ENCODE measurements at places on chromosomes 7 and 10.

- no peaks in the 10 kb centered on the region for H3K27me3 ChIP-seq
- no peak overlapping the region for H3K4me3 ChIP-seq
- no peaks in the 10 kb centered on the region for H3K4me1 ChIP-seq
- no peaks in the 10 kb centered on the region for H3K36me3 ChIP-seq
Observed at GRCh38 chr7:2779051-2779450, 65.1 kb downstream of the GNA12 start.

GRCh38 chr10:94131885-94132284 is 138.2 kb downstream of the PLCE1 start:
- no peak overlapping the region for H3K4me3 ChIP-seq
- no peak overlapping the region for H3K27ac ChIP-seq
- peaks cover 24% of the 10 kb centered on the region for H3K4me1 ChIP-seq
- no peaks in the 10 kb centered on the region for H3K27me3 ChIP-seq
- H3K36me3 ChIP-seq = peaks cover 7% of the 10 kb centered on the region

DNA sequence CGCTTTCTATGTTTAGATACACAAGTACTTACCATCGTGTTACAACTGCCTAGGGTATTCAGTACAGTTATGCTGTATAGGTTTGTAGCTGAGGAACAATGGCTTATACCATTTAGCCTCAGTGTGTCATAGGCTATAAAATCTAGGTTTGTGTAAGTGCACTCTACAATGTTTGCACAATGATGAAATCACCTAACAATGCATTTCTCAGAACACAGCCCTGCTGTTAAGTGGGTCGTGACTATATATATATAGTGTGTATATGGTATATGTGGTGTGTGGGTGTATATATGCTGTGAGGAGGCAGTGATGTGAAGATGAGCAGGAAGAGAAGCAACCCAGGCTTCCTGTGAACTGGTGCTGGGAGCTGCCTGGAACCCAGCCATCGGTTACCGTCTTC is 65.6 kb upstream of the MKI67 start:
- H3K4me3 ChIP-seq = no peak overlapping the region
- no peak overlapping the region for H3K27ac ChIP-seq
- no peaks in the 10 kb centered on the region for H3K4me1 ChIP-seq

DNA sequence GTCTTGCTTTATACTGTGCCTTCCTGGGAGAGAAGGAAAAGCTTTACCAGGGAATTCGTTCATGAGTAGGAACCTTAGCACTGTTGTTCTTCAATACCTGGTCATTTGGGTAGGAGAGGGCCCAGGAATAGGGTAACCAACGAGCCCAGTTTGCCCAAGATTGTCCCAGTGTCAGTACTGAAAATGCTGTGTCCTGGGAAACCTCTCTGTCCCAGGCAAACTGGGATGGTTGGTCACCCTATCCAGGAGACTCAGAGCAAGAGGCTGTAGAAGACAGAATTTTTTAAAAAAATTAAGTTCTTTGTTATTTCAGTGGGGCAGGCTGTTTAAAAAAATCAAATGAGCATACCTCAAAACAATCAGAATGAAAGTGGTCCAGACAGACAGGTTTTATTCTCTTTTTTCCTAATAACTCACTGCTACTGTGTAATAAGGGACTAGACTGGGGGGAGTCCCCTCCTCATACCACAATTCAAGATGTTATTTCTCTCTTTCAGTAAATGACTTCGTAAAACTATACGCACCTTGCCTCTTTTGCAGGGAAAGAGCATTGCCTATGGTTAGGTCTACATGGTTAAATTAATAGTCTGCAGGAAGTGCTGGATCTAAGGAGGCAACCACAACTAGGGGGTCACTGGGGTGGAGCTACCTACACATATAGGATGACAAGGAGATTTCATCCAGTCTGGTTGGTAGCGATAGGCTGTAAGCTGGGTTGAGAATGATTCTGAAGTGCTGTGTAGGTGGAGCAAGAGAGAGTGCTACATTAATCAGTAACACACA is 41.1 kb upstream of the FAM133B start:
- H3K4me3 ChIP-seq = no peak overlapping the region
- H3K4me1 ChIP-seq = peaks cover 23% of the 10 kb centered on the region
- no peaks in the 10 kb centered on the region for H3K27me3 ChIP-seq
- DNase-seq = no peak
- peaks cover 4% of the 10 kb centered on the region for H3K36me3 ChIP-seq

DNA sequence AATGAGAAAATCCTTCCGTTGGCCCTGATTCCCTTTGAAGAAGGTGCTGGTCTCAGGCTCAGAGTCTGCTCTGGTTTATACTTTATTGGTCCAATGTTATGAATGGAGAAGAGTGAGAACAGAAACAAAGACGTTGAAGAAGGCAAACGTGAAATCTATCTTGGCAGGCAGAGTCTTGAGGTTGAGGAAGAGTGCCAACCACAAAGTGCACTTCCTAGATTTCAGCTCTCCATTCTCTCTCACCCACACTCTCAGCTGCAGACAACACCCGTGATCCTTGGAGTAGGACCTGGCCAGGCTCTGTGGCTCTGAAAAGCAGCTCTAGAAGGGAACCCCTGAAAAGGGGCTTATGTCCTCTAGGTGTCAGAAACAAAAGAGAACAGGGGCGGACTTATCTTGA is 128.9 kb upstream of the PLXNA4 start:
- no peak overlapping the region for H3K4me3 ChIP-seq
- H3K27ac ChIP-seq = no peak overlapping the region
- no peak for DNase-seq
- no peaks in the 10 kb centered on the region for H3K4me1 ChIP-seq
- H3K36me3 ChIP-seq = no peaks in the 10 kb centered on the region

DNA sequence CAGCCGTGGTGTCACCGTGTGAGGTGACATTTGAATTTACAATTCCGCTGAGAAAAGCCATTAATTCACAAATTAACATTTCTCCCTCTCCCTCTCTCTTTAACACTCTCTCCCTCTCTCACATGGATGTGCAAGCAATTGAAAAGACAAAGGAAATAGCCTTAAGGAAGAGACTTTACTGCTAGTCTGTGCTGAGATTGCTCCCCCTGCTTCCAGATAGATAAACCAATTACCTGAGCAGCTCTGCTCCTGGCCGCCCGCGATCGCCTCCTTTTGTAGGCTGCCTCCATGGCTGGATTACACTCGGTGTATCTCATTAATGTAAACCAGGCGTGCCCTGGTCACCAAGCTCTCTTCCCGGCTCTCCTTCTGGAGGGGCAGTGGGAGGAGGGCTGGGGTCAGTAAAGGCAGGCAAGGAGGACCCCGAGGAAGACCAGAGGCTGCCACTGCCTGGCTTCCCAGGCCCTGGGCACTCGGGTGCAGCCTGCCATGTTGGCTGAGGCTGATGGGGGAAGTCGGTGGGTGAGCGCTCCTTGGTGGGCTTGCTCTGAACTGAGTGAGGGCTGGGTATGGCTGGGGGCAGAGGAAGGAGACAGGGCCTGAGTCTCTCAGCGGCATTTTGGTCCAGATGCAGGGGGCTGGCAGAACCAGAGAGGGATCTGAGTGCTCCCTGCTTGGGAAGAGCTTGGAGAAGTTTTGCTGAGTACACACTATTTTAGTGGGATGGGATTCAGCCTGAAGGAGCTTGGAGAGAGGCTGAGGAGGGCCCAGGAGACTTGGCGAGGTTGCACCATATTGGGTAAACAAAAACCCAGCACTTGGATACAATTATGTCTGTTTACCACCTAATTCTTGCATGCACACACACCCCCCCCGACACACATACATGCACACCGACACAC is 42.9 kb downstream of the PAX2 start:
- H3K36me3 ChIP-seq = no peaks in the 10 kb centered on the region
- no peak for DNase-seq
- H3K27ac ChIP-seq = no peak overlapping the region
- no peaks in the 10 kb centered on the region for H3K27me3 ChIP-seq
- H3K4me1 ChIP-seq = no peaks in the 10 kb centered on the region
- H3K4me3 ChIP-seq = no peak overlapping the region

GRCh38 chr10:47116445-47116844 is 183.6 kb upstream of the GDF10 start:
- DNase-seq = no peak
- no peak overlapping the region for H3K4me3 ChIP-seq
- no peaks in the 10 kb centered on the region for H3K36me3 ChIP-seq
- peaks cover 25% of the 10 kb centered on the region for H3K4me1 ChIP-seq
- H3K27ac ChIP-seq = no peak overlapping the region
- no peaks in the 10 kb centered on the region for H3K27me3 ChIP-seq

Data from tibial artery (tissue), 4 donors.